ENCODE measurements at places on chromosomes 6 and 20. TPM values are rescaled to one million over a fixed set of nuclear protein-coding genes. Genes with fewer than 3 reads are reported as not detected.

Gene COX7A2
- 469 TPM for total RNA-seq

Gene SAPCD1
- 12.1 TPM for total RNA-seq

Gene RIMS1
- total RNA-seq = not detected

- no peak for DNase-seq
Measured at GRCh38 chr6:50927800-50928199, 109.1 kb downstream of the TFAP2B start.

GRCh38 chr6:33904050-33904746 is 100.4 kb upstream of the MLN start:
- DNase-seq = peak; percentile 46

- no peak for DNase-seq
Measured at GRCh38 chr6:156281266-156281665, 495.9 kb upstream of the ARID1B start.

- no peak for DNase-seq
Measured at GRCh38 chr6:36383606-36384005, 3.9 kb downstream of the ETV7 start.

- no peak for DNase-seq
Measured at GRCh38 chr20:47699818-47700217, 85.5 kb downstream of the SULF2 start.

- no peak for DNase-seq
Measured at GRCh38 chr20:33433465-33434234, 9.9 kb downstream of the SNTA1 start.

GRCh38 chr6:118813775-118814174 is 80.2 kb upstream of the ASF1A start:
- no peak for DNase-seq

DNA sequence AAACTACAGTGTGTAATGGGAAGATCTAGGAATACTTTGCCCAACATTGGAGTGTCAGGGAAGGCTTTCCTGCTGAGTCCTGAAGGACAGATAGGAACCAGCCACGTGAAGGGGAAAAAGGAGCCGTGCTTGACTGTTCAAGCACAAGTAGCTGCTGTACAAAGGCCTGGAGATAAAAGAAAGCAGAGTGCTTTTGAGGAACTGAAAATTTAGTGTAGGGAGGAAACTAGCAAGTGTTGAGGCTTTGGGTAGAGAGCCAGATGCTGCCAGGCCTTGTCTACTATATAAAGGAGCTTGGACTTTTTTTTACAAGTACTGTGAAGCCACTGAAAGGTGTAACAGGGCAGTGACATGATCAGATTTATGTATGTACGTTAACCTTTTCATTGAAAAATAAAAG is 39.0 kb downstream of the DSE start:
- no peak for DNase-seq

DNA sequence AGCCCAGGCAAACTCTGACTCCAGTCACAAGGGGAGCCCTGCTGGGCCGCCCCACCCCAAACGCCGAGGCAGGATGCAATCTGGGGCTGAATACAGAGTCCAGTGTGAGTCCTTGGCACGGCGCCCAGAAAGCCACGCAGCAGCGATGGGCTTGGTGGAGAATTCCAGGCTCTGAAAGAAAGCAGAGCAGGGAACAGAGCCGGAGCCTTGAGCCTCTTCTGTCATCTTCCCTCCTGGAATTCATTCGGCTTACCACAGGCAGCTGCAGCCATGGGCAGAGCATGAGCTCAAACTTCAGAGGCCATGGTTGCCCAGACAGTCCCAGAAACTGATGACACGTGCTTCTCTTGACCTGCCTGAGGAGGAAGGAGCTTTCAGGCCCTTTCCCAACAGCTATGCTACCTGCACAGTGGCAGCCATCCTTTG is 441.1 kb upstream of the JARID2 start:
- DNase-seq = no peak

GRCh38 chr20:40502576-40502975 is 186.5 kb downstream of the MAFB start:
- DNase-seq = no peak

DNA sequence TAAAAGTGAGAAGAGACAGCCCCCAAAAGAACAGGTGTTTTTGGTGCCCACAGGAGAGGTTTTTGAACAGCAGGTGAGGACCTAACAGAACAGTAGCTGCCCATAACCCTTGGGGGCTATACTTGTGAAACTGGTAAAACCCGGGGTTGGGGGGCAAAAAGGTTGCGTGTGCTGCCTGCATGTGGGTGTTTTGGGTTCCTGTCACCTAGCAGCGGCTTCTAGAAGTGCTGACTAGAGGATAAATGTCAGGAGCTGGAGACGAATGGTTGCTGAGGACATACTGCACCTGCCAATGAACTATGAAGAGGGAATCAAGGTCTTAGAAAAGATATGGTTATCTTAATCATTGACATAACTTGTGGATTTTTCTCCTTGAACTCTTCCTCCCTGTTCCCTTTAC is 16.0 kb downstream of the TAF11 start:
- no peak for DNase-seq
